ENCODE measurements at places on chromosomes 7 and 10.

- no peak for DNase-seq
Observed at GRCh38 chr7:30738026-30738915, 13.7 kb upstream of the INMT start.

- DNase-seq, result no peak
Observed at GRCh38 chr7:131879424-131879823, 323.0 kb upstream of the PODXL start.

GRCh38 chr10:73932620-73933112 lies 21.7 kb downstream of the PLAU start:
- DNase-seq, result no peak

DNA sequence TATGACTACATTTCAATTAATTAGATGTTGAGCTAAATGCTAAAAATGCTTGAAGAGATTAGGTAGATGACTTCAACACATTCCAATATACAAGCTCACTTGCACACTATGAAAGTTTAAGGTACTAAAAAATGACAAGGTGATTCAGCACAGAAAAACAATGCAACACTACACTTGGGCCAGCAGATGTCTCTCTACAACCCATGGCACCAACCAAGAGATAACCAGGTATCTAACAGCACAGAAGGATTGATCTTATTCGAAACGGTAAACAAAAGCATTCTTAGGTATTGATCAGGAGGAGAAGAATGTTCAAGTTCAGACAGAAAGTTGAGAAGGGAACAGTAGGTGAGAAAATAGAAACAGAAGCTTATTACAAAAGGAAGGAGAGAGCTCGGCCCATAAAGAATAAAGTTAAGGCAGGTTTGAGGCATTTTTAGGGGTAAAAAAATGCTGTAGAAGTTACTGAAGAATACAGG lies 248.2 kb upstream of the KLF14 start:
- peak; percentile 53 for DNase-seq

DNA sequence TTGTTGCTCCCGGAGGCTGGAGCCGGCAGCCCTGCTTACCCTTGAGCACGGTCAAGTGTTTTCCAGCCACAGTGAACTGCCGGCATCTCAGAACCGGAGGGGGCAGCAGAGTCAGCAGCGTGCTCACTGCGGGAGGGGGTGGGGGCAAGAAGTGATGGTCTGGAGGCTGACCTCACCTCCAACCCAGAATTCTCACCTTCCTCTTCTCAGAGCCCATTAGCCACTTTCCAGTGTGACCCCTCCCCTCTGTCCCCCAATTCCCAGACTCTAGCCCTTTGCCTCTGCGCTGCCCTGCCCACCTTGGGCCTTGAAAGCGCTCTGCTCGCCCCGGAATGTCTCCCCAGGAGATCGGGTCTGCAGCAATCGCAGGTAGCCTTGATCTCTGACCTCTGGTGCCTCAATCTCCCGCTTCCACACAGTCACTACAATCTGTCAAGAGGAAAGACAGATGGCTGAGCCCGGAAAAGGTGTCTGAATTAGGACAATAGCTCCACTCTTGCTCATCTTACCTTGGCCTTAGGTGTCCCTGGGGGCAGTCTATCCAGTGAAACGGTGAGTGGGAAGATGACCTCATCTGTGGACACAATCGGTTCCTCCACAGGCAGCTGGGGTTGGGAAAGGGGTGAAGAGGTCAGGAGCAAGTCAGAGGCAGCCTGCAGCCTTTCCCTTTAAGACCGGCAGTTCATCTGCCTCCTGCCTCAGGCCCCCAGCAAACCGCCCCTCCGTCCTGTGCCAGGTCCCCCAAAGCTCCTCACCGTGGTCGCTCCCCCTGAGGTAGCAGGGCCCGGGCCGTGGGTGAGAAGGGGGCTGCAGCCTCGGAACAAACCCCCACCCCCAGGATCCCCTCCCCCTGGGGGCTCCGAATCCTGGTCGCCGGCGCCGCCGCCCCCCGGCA lies 942 bp downstream of the TRAPPC14 start:
- DNase-seq, result no peak

- no peak for DNase-seq
Observed at GRCh38 chr10:101968286-101968939, 87.6 kb downstream of the ARMH3 start.

GRCh38 chr7:114916261-114916892 lies 5.5 kb upstream of the MDFIC start:
- DNase-seq, result no peak

Data from NCI-H748 treated with DMSO at 0.1 percent for 48 hours (cell line).